T-helper 2 cell (primary cell): ENCODE measurements at places on chromosomes 2 and 18.

DNA sequence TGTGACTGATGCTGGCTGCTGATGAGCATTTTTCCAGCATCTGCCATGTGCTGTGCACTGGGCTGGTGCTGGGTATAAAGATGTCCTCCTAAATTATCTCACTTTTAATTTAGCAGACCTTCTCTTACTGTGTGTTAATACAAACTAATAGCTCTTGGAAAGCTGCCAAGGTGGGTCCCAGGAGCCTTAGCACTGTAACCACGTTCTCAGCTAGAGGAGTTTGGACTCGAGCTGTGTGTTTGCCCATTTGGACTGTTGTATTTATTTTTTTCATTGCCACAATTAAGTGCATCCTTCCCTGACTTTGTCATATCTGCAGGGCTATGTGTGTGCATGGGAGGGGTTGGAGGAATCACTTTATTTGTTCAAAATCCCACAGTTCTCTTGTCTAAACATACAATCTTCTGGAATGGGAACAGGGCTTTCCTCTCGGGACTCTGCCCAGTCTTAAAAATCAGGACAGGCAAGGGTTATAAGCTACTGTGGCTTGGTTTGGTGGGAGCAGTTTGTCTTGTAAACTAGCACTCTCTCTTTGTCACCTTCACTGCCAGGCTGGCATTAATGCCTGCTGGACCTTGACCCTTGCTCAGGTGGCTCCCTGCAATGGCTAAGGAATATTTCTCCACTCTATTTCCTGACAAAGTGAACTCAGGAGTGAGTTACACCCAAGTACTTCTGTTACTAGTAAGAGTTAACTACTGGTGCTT, 129.7 kb upstream of the MGAT5 start:
- no peak for DNase-seq

GRCh38 chr2:48482769-48483168, 47.2 kb upstream of the STON1 start:
- no peak for DNase-seq

GRCh38 chr2:71560638-71561011, 107.3 kb downstream of the DYSF start:
- no peak for DNase-seq

DNA sequence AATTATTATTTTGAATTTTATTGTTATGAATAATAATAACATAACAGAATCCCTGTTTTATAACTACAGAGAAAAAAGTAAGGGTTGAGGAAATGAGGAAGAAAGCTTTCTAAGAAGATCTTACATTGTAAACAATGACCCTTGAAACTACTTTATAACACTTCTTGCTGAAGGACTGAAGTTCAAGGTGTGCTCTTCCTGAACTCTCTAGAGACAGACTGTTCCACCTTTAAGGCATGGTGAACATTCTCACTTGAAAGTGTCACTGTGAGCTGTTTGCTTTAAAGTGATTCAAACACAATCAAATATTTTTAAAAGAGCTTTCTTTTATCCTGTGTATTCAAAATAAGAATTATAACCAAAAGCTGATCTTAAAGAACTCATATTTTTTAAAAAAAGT, 131.5 kb downstream of the DNAH7 start:
- no peak for DNase-seq

DNA sequence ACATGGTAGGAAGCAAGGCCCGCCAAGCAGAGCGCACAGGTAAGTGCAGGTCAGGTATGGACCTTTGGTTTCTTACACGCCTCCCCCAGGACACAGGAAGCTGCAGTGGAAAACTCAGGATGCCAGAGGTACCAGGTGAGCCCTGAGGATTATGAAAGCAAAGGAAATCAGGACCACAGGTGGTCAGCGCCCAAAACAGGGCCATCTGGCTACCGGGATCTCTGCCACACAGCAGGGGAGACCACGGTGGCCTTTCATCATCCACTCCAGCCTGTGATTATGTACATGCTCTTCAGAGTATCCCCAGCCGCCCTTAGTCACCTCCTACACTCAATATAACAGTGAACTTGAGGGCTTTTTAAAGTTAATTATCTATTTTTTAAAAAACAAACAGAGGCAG, 125.5 kb upstream of the EPC2 start:
- no peak for DNase-seq

DNA sequence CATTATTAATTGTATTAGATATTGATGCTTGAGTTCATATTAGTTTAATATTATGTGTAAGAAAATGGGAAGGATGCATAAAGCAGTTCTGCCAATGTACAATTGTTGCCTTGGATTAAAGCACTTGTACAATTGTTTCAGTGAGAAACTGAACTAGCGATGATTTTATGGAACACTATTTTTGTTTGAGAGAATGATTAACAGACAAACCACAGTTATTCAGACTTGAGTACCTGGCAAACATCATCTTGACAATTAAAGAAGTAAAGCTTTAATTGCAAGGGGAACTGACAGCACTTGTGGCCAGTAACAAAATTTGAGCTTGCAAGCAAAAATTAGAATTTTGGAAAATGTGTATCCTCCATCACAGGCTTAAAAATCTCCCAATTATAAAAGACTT, 214.3 kb downstream of the RIT2 start:
- no peak for DNase-seq

DNA sequence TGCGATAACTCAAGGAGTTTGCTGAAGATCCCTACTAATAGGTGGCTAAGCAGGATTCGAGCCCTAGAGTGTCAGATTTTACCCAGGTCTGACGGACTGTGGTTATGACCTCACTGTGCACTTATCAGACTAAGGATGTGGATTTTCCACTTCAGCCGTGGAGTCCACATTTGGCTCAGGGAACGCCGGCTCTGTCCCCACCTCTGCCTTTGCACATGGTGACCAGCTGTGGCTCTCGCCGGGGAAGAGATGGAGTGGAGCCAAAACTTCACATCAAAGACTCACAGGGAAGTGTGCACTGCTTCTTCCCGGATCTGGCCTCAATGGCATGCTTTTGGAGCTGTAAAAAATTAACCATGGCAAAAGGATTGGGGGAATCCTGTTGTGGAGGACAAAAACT, 249.3 kb upstream of the APCDD1 start:
- no peak for DNase-seq

DNA sequence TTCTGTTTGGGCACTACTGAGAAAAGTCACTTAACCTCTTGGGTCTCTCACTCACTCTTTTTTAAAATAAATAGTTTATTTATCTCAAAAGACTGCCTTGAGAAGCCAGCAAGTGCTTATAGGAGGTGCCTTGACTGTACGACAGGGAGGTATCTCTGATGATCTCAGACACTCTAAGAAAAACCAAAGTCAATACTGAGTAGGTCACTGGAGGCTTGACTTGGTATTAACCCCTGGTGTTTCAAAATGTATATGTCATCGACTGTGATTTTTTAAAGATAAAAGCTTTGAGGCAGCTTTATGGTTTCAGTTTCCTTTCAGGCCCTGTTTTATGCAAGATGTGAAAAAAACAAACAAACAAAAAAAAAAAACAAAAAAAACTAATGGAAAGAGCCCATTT, 33.7 kb downstream of the MREG start:
- no peak for DNase-seq

DNA sequence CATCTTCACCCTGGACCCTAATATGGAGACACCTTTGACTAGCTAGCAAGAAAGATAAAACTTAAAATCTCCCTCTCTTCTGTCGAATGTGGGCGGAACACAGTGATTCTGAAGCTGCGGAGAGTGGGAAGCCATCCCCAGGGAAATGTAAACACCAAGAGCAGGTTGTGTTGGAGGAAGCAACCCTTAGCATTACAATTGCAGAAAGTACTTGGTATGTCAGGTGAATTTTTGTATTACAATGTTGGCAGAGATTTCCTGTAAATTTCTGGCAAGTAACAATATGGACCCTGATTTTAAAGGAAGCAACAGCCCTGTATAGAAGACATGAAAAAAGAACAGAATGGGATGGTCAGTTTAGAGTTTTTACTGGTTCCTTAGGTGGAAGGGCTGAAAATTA, 35.8 kb downstream of the TSN start:
- no peak for DNase-seq

DNA sequence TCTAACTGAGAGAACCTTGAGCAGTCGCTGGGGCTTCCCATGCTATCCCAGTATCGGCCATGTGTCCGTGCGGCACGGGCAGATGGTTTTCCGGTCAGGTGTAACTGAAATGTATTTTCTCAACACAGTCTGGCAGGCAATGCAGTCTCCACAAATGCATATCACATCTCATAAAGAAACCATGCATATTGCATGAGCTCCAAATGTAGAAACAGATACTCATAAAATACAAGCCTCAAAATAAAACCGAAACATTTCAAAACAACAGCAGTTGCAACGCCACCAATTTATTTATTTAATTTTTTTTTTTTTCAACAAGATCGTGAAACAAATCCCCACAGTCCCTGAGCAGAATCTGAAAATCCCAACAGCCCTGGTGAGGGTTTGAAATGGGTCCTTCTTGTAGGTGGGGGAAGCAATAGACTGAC, 299.4 kb downstream of the LPIN1 start:
- no peak for DNase-seq

DNA sequence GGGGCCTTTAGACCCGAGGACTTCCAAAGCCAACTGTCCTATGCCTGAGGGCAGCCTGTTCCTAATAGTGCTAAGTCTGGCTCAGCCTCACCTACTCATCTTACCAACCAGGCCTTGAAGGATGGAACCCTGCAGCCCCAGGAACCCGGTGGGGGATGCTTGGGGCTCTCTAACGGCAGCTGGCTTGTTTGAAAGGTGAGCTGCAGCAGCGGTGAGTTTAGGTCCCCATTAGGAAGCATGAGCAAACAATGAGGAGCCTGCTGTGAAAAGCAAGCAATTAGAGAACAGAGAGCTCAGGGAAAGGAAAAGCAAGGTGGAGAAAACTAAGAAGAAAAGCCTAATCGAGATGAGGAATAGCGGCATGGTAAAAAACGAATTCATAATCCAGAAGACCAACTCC, 39.9 kb downstream of the SP110 start:
- no peak for DNase-seq

- DNase-seq: peak; percentile 10
These were observed 36.1 kb upstream of the MRPL33 start for GRCh38 chr2:27735263-27735904.

DNA sequence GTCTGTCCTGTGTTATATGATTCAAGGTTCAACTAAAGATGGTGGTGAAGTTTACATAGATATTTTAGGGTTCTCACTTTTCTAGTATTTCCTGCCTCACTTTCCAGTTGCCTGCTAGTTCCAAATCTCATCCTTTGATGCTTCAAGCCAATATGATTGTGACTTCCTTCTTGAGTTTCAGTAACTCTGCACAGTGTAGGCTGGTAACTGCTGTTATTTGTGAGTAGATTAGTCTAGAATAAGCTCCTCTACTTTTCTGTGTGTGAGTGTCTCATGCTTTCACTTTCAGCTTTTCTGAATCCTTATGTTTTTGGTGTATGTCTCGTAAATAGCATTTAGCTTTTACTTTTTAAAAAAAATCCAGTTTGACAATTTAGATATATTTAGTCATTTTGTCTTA, 42.6 kb downstream of the GALNT1 start:
- DNase-seq: peak; percentile 30

GRCh38 chr2:32626639-32627221, 1.1 kb upstream of the TTC27 start:
- DNase-seq: no peak

DNA sequence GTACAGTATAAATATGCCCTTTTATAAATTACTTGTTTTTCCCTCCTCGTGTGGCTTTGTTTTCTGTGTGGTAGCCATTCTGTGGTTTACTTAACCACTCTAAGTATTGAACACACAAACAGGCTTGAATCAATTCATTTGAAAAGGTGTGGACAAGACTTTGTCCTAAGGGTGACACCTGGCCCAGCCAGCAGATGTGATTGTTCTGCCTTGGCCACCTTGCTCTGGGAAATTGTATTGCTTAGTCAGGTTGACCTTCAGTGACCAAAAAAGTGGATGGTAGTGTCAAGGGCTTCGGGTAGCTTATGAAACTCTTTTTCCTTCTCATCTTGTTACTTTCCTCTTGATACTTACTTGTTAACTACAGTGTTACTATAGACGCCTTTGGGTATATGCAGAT, 61.9 kb downstream of the DGKD start:
- peak; percentile 36 for DNase-seq

GRCh38 chr2:227370092-227370491, 9.0 kb downstream of the TM4SF20 start:
- no peak for DNase-seq

- no peak for DNase-seq
These were observed 208.1 kb downstream of the KLHL29 start for GRCh38 chr2:23592898-23593751.

DNA sequence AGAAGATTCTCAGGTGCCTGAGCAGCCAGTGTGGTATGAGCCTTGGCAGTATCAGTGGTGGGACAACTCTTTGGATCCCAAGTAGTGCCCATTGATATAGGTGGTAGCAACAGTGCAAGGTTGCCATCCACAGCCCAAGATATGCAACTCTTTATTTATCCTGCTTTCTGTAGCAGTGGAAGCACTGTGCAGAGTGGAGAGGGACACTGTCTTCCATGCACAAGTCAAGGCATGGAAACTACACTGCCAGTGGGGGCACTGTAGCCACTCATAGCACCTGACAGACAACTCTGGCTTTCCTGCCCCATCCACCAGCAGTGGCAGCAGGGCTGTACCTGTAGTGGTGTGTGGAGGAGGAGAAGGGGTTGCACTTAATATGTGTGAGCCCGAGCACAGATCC, 409.6 kb upstream of the TMEFF2 start:
- DNase-seq: no peak

DNA sequence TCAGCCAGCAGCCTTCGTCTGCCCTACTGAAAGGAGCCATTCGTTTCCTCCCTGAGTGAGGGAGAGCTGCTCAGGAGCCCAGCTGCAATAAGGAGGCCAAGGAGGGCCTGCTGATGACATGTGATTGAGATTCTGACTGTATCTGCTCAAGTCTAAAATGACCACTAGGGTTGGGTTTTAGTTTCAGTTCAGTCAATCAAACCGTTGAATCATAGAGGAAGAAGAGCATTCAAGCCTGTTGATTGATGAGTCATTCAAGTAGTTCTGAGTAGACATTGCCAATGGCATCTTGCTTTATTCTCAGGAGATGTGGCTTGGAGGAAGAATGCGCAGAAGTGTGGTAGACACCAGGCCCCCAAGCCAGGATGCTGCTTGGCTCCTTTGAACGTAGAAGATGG, 19.9 kb upstream of the BCL2L11 start:
- DNase-seq: peak; percentile 59

GRCh38 chr2:85066006-85066740, 67.0 kb upstream of the TCF7L1 start:
- no peak for DNase-seq

DNA sequence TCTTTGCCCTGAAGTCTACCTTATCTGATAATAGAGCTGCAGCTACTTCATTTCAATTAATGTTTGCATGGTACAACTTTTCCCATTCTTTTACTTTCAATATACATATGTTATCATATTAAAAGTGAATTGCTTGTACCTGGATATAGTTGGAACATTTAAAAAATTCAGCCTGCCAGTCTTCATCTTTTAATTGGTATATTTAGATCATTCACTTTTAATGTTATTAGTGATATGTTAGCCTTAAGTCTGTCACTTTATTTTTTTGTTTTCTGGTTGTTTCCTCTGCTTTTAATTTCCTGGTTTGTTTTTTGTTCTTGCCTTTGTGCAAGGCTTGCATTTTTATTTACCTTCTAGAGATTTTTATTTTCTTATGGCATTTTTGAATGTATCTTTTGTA, 158.2 kb downstream of the GALNT1 start:
- DNase-seq: no peak
